ENCODE measurements at places on chromosomes 1 and 21.
A peak's percentile ranks its signal among the peaks of the same experiment; 100 is the strongest.

- no peak for DNase-seq
These were observed 18.5 kb downstream of the ALDH4A1 start for GRCh38 chr1:18883636-18884418.

DNA sequence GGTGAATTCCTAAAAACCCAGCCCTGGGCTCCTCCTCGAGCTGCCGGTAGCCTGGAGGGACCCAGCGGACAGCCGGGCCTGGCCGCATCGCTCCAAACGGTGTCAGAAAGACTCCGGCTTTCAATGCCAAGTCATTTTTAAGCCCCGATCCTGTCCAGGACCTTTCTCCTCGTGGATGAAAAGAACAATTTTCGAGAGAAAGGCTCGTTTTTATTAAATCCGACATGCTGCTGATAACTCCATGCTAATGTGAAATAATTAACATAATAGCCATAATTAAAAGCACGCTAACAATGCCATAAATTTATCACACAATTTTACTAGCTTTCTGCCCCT, 4.6 kb upstream of the FOXD3 start:
- DNase-seq, result no peak

DNA sequence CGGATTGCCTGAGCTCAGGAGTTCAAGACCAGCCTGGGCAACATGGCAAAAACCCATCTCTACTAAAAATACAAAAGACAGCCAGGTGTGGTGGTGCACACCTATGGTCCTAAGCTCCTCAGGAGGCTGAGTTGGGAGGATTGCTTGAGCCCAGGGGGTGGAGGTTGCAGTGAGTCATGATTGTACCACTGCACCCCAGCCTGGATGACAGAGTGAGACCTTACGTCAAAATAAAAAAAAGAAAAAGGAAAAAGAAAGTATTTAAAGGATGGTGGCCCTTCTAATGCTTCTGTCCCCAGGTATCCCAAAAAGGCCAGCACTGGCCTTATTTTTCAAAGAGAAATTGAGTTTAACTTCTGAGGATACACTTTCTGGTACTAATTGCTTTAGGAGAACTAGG, 1.7 kb downstream of the IKBKE start:
- DNase-seq, result no peak

DNA sequence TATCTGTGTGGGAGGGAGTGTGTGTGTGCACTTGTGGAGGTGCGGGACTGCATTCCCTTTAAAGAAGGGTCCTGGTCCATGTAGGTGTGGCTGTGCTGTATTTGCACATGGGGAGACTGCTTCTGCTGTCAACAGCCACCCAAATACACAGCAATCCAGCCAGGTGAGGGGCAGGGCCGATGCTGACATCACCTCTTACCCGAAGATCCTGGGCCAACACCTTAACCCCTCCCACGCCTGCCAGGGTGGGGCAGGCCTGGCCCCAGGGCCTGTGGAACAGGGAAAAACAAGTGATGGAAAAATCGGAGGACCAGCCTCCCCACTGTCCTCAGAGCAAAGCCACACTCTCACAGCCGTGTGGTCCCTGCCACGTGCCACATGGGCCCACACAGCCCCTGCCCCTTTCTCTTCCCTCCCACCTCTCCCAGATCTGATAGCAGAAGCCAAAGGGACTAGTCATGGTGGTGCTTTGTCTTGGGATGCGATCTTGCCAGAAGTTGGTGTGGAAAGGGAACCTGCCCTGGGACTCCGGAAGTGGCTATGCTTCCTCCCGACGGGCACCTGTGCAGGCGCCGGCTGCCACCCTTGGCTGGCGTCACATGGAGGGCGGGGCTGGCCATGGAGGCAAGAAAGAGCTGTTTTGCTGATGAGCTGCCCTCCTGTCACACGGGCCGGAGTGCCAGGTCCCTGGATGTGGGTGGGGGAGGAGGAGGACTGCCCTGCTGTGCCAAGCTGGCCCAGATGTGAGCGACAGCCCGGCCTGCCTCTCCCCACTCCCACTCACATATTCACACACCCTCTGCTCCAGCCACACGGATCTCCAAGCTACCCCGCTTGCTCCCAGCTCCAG, 7.8 kb upstream of the CASZ1 start:
- DNase-seq, result no peak

- no peak for DNase-seq
These were observed 29.8 kb downstream of the RASSF5 start for GRCh38 chr1:206537141-206537540.

- DNase-seq, result no peak
These were observed 46.4 kb upstream of the SOD1 start for GRCh38 chr21:31612894-31613785.

GRCh38 chr1:186802388-186802787, 26.4 kb upstream of the PLA2G4A start:
- no peak for DNase-seq

- DNase-seq, result no peak
These were observed 12.6 kb downstream of the FLG2 start for GRCh38 chr1:152347116-152347728.

DNA sequence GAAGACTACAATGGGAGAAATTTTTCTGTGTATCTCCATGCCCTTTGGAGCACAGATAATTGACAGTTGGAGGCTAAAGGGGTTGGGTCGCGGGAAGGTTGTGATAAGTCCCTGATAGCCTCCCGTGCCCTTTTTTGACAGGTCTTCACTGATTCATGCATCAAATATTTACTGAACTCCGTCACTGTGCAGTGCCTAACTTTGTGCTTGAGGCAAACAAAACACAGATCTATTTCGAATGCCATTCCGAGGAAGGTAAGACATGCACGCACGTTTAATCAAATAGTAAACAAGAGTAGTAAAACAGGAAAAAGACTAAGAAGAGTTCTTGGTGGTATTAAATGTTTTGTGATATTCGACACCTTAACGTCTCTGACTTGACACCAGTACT, 494 bp upstream of the PIP5K1A start:
- no peak for DNase-seq

GRCh38 chr1:117051224-117052064, 8.7 kb upstream of the TTF2 start:
- no peak for DNase-seq

- peak; percentile 81 for DNase-seq
These were observed 47.1 kb upstream of the PODN start for GRCh38 chr1:53014791-53015507.

DNA sequence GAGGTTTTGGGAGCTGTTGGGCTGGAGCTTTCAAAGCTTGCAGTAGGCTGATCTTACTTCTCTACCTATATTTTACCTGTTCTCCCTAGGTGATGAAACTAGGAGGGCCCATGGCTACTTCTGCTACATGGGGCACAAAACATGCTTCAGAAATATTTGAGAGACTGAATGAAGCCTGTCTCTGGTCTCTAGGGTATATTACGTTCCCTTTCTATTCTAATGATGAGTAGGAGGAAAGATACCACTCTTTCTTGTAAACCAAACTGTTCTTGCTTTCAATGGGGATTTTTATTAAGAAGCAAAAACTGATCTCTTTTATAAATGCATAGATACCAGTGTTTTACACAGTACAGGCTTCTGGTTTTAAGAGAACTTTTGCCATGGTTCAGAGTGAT, 103.1 kb downstream of the GALNT2 start:
- DNase-seq, result no peak

- DNase-seq, result no peak
These were observed 14.8 kb upstream of the GJA9 start for GRCh38 chr1:38896169-38896568.

DNA sequence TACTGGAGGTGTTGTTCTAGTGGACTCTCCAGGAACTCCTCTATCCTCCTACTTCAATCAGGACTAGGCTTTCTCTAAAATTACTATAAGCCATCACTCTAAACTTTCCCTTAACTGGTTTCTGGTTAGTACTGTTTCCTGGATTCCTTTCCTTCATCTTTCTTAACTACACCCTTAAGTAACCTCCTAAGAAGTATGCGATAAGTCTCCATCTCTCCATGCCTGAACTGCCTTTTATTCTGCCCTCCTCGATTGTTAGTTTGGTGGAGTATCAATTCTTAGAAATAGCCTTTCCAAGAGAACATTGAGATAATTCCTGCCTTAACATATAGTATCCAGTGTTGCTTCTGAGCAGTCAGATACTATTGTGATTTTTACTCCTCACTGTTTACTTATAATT, 162.9 kb upstream of the PDE4B start:
- DNase-seq, result no peak

DNA sequence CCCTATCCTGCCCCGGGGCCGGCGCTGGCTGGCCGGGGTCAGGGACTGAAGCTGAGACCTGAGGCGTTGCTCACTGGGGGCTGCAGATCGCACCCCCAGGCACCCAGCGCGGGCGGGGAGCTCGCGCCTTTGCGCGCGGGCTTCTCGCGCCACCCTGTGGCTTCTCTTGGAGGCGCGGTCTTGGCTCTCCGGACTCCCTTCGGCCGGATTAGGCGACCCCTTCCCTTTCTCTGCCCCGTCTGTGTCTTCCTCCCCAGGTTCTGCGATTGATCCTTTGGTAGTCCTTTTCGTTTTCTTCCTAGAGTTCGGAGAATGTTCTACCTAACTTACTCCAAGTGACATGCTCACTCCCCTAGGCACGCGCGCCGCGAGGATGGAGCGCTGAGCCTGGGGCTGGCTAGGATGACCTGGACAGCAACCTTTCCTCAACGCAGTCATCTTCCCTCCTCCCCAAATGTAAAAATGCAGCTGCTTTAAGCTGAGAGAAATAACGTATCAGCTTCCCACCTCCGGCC, 495 bp upstream of the NTRK1 start:
- DNase-seq, result no peak
